ENCODE measurements at places on chromosomes 4 and X.

- DNase-seq = no peak
Observed at GRCh38 chr4:126604268-126604867, 1028.4 kb upstream of the INTU start.

GRCh38 chr4:3311489-3312171, 18.8 kb downstream of the RGS12 start:
- no peak for DNase-seq

- DNase-seq = no peak
Observed at GRCh38 chr4:108570993-108571569, 49.3 kb upstream of the RPL34 start.

GRCh38 chr4:73344106-73344505, 60.0 kb upstream of the ALB start:
- no peak for DNase-seq

DNA sequence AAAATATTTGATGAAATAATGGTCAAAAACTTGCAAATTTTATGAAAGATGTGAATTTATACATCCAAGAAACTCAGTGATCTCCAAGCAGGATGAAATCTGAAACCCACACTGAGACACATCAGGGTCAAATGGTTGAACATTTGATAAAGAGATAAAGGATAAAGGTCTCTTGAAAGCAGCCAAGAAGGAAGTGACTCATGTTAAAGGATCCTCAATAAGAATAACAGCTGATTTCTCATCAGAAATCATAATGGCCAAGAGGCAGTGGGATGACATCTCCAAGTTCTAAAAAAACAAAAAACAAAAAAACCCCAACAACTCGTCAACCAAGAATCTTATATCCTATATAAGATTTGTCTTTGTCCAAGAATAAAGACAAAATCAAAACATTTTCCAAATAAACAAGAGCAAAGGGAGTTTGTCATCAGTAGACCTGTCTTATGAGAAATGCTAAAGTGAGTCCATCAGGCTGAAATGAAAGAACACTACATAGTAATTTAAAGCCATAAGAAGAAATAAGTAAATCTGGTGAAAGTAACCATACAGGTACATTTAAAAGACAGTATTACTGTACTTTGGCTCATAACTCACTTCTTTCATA, 121.7 kb downstream of the PDS5A start:
- no peak for DNase-seq

DNA sequence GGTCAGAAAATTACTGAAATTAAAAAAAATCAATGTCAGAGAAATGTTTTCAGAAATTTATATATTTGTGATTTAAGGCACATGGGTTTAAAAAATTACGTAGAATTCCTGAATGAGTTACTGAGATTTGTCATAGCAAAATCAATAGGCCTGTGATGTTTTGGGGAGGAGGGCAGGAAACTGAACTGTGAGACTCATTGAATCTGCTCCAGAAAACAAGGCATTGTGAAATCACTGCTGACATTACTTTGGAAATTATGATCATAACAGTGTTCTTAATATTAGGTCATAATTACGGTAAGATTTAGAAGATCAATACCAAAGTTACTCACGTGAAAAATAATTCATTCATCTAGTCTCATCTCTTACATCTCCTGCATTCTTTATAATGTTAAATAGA, 5.3 kb downstream of the FGF5 start:
- no peak for DNase-seq

GRCh38 chrX:45295259-45295986, 94.7 kb upstream of the DIPK2B start:
- no peak for DNase-seq

- no peak for DNase-seq
Observed at GRCh38 chr4:174402470-174403176, 118.9 kb downstream of the CEP44 start.

DNA sequence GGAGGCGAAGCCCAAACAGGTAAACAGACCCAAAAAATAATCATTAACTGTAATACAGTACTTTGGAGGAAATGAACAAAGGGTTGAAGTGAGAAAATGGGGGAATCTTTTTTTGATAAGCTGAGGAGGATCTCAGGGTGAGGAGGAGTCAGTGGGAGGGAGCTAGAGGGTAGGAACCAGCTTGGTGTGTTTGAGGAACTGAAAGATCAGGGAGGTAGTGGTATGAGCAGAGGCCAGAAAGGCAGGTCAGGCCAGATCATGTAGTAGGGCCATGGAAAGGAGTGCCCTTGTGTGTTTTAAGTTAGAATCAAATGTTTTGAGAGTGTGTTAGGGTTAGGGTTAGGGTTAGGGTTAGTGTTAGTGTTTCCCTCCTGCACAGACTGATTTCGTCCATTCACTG, 48.8 kb downstream of the PPP2R2C start:
- DNase-seq = no peak

- DNase-seq = no peak
Observed at GRCh38 chr4:185246453-185246852, 37.1 kb downstream of the SNX25 start.

- no peak for DNase-seq
Observed at GRCh38 chrX:38989076-38989475, 187.8 kb downstream of the MID1IP1 start.

GRCh38 chr4:175106301-175106700, 188.1 kb downstream of the ADAM29 start:
- no peak for DNase-seq

DNA sequence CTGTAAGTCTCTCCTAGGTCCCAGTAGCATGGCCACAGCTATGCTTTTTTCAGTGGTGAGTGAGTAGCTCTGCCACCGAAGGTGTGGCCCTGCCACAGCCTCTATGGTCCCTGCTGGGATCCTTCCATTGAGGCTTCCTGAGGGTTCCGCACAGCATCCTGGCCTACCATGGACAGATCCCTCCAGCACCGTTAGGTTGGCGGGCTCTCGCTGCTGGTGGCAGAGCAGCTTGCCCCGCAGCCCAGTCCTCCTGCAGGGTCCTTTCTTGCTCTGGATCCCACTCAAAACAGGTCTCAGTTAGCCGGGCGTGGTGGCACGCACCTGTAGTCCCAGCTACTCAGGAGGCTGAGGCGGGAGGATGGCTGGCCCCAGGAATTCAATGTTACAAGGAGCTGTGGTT, 2.4 kb upstream of the PDZD4 start:
- no peak for DNase-seq

DNA sequence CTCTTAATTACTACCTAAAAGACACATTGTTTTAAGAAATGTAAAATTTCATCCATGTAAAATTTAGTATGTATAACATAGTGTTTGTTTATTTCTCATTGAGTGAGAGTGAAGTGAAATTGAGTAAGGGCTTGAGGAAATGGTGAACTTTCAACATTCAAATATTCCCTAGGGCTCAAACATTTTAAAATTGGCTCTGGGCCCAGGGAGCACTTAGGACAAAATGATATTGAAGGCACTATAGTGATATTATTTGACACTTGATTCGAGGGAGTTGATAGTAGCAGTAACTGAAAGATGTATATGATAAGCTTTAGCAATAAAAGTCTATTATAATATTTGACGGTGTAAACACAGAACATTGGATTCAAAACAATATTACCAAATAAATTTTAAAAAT, 1244.0 kb upstream of the TENM3 start:
- no peak for DNase-seq

GRCh38 chr4:113884655-113885054, 94.8 kb downstream of the ARSJ start:
- no peak for DNase-seq

Data from activated CD4-positive, alpha-beta T cell treated with anti-CD3 and anti-CD28 coated beads for 1 hour (primary cell).